AG09309 (cell line): ENCODE measurements at places on chromosomes 6 and 20.
A peak's percentile ranks its signal among the peaks of the same experiment; 100 is the strongest.

- no peak for DNase-seq
Observed at GRCh38 chr6:32291543-32291942, 67.7 kb upstream of the NOTCH4 start.

DNA sequence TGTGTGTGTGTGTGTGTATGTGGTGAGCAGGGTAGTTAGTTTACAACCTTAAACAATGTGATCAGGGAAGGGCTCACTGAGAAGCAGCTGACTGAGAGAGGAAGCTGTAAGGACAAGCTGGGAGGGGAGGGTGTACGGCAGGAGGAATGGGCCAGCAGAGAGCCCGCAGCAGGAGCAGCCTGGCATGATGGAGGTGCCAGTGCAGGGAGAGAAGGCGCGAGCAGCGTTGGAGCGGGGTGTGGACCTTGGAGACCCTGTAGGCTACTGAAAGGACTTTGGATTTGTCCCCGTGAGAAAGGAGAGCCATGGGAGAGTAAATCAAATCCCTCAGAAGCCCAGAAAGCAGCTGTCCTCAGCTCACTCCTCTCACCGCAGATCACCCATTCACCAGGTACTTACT is 18.5 kb downstream of the FAM209B start:
- DNase-seq = no peak

GRCh38 chr6:87663434-87663833 is 38.6 kb downstream of the AKIRIN2 start:
- DNase-seq = no peak

DNA sequence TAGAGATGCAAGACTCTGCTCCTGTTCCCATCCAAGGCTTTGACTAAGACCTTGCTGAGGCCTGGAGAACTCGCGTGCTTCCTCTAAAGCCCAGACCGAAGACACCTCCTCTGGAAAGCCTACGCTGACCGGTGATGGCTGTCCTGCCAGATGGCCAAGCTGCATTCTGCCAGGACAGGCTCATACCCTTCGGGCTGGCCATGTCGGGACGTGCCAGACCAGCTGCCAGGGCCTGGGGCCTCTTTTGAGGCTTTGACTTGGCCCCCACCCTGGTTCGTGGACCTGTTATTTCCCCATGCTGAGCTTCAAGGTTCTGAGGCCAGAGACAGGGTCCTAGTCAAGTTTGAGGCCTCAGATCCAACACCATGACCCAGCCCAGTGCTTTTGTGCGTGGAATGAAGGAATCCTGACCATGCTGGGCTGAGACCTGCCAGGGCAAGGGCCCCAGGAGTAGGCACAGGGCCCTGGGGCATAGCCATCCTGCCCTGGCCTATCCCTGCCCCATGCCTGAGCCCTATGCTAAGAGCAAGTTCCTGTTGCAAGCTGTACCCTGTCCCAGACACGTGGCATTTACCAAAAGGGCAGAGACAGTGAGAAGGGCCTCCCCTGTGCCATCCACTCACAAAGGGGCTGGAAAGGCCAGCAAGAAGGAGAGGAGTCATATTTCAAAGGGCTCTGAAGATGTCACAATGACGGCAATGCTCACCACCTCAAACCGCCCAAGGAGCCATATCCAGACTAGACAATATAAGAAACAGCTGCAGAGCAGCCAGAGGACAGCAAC is 42.8 kb downstream of the MRPL14 start:
- DNase-seq = peak; percentile 53

GRCh38 chr6:164396071-164397047 is 913.0 kb downstream of the C6orf118 start:
- no peak for DNase-seq

DNA sequence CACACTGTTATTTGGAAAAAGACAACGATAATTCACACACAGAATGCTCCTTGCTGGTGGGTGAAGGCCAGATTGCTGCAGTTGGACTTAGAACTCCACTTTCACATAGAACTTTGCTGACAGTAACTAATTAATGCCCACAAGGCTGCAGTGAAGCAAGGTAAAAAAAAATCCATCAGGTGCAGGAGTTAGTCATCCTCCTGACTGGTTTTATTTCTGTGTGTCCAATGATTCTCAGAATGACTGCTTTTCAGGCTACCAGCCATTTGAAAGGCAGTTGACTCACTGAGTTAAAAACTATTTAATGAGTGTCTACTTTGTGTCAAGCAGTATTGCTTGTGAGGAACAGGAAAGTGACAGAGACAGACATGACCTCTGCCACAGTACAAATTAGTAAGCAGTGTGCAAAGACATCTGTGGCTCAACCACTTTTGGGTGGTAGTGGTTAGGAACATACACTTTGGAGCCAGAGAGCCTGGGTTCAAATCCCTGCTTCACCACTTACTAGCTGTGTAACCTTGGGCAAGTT is 41.9 kb downstream of the ELOVL5 start:
- no peak for DNase-seq

- DNase-seq = no peak
Observed at GRCh38 chr20:39123185-39123557, 161.0 kb downstream of the DHX35 start.

DNA sequence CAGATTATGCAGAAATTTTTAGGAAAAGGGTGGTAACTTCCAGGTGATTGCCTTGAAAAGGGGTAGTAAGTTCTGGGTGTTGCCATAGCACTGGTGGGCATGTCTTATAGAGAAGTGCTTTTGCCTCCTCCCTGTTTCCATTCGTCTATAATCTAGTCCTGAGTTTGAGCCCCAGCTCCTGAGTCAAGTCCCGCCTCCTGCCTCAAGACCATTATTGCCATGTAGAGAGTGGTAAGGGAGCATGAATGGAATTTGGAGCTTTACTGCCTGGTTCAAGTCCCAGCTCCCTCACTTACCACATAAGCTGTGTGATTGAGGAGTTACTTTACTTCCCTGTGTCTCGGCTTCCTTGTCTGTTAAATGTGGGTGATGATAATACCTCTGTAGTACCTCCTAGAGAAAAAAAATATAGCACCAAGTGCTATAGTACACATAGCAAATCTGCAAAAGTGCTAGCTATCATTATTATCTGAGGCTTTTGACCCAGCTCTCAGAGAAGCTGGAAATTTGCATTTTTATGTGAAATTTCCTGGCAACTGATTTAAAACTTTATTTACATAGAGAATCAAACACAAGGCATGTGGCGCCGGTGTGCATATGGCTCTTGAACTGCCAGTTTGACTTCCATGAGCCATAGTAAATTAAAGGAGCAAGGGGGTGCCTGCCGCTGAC is 36.0 kb downstream of the TGM6 start:
- no peak for DNase-seq

DNA sequence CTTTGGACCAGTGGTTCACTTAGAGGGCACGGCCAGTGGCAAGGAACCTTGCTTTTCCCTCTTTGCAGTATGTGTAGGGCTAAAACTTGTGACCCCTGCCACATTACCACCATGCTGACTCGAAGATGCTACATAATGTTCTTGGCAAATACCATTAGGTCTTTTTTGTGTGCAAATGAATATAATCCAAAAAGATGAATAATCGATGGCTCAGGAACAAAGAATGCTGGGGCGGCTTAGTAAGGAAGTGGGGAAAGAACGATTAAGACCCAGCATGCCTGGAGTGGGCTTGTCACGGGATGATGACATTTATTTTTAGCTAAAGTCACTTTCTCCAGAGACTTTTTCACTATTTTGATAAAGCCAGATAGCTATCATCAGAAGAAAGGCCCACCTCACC is 23.1 kb downstream of the CMTR1 start:
- peak; percentile 54 for DNase-seq

GRCh38 chr6:125013938-125014660 is 51.9 kb downstream of the RNF217 start:
- DNase-seq = peak; percentile 52
